HFFc6 (cell line): ENCODE measurements at places on chromosomes 2 and 18. TPM values are rescaled to one million over a fixed set of nuclear protein-coding genes. Genes with fewer than 3 reads are reported as not detected.
A peak's percentile ranks its signal among the peaks of the same experiment; 100 is the strongest.

- peaks cover 20% of the 10 kb centered on the region for H3K4me1 ChIP-seq
- no peak for DNase-seq
- H3K36me3 ChIP-seq = no peaks in the 10 kb centered on the region
- no peaks in the 10 kb centered on the region; the same call in none of the 2 replicates for H3K27me3 ChIP-seq
- H3K27ac ChIP-seq = no peak overlapping the region
- H3K4me3 ChIP-seq = no peak overlapping the region
These were observed 81.4 kb downstream of the BCL11A start for GRCh38 chr2:60472041-60472440.

- DNase-seq = no peak
- no peaks in the 10 kb centered on the region for H3K27me3 ChIP-seq
- H3K36me3 ChIP-seq = peaks cover 1% of the 10 kb centered on the region
- H3K4me3 ChIP-seq = no peak overlapping the region
- H3K27ac ChIP-seq = no peak overlapping the region
These were observed 46.4 kb upstream of the STON1 start for GRCh38 chr2:48483506-48483905.

GRCh38 chr2:238789317-238789806 is 58.5 kb upstream of the TWIST2 start:
- no peaks in the 10 kb centered on the region; the same call in 1 of the 2 replicates for H3K27me3 ChIP-seq
- peaks cover 73% of the 10 kb centered on the region for H3K4me1 ChIP-seq
- H3K27ac ChIP-seq = peak overlapping the region; percentile 89
- peak overlapping the region; percentile 86 for H3K4me3 ChIP-seq
- no peaks in the 10 kb centered on the region for H3K36me3 ChIP-seq
- peak; percentile 21 for DNase-seq

GRCh38 chr2:41944220-41944880 is 103.5 kb upstream of the PKDCC start:
- no peaks in the 10 kb centered on the region for H3K4me1 ChIP-seq
- H3K36me3 ChIP-seq = no peaks in the 10 kb centered on the region
- no peak for DNase-seq
- no peak overlapping the region for H3K27ac ChIP-seq

Gene UGT1A5
- total RNA-seq = not detected in 3 replicates

Gene IRS1
- total RNA-seq = 35.2 to 44.0 TPM (median 41.0 TPM) in 3 replicates
